CD8-positive, alpha-beta T cell (primary cell): ENCODE measurements at places on chromosomes 6 and 20.

DNA sequence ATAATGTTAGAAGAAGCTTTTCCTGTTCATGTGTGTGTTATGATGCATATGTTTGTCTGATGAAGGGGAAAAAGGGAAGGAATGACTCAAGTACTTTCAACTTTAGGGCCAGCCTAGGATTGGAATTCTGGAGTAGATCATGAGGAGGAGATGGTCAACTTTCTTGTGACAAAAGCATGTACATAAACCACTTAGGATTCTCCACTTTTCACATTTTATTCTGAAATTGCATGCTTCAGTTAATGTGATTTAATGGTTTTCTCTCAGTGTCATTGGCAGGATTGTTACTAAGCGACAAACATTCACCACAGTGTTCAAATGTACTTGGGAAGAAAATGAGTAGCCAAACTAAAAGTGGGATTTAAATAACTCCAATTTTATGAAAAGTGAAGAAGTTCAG lies 80.1 kb downstream of the UTRN start:
- no peak for DNase-seq

- no peak for DNase-seq
Measured at GRCh38 chr6:166719019-166719418, 92.0 kb upstream of the RPS6KA2 start.

GRCh38 chr20:59971428-59971827 lies 13.2 kb downstream of the CDH26 start:
- DNase-seq: no peak

- DNase-seq: peak; percentile 18
Measured at GRCh38 chr6:43668151-43669028, 19.2 kb downstream of the MRPS18A start.

GRCh38 chr6:3729603-3730344 lies 21.7 kb downstream of the PXDC1 start:
- no peak for DNase-seq

GRCh38 chr20:48609491-48609978 lies 218.3 kb downstream of the PREX1 start:
- DNase-seq: no peak

DNA sequence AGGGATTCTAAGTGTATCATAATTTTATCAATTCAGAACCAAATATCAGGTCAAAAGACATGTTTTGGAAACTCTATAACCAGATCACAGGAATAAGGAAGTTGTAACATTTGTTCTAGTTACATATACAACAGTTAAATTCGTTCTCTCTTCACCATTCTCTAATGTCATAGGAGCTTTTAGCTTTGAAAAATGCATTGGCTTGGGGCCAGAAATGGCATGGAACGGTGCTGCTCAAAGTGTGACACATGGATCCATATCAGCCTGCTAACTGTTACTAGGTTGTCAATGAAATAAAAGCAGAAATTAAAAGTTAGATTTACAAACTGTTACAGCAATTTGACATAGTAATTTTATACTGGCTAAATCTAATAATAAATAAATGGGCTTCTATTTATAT lies 120.3 kb downstream of the LCA5 start:
- no peak for DNase-seq

- DNase-seq: no peak
Measured at GRCh38 chr20:16262594-16262993, 310.7 kb downstream of the KIF16B start.
